A549 (cell line): ENCODE measurements at places on chromosomes 12 and 14. TPM values are rescaled to one million over a fixed set of nuclear protein-coding genes. Genes with fewer than 3 reads are reported as not detected.

KRT7 gene
- 3,055 to 3,652 TPM (median 3,189 TPM) in 3 replicates for polyA plus RNA-seq

GRCh38 chr12:87227162-87227561 lies 802.0 kb downstream of the C12orf50 start:
- no peak for DNase-seq

- no peak for DNase-seq
Measured at GRCh38 chr12:113082486-113083148, 26.1 kb downstream of the DTX1 start.

DNA sequence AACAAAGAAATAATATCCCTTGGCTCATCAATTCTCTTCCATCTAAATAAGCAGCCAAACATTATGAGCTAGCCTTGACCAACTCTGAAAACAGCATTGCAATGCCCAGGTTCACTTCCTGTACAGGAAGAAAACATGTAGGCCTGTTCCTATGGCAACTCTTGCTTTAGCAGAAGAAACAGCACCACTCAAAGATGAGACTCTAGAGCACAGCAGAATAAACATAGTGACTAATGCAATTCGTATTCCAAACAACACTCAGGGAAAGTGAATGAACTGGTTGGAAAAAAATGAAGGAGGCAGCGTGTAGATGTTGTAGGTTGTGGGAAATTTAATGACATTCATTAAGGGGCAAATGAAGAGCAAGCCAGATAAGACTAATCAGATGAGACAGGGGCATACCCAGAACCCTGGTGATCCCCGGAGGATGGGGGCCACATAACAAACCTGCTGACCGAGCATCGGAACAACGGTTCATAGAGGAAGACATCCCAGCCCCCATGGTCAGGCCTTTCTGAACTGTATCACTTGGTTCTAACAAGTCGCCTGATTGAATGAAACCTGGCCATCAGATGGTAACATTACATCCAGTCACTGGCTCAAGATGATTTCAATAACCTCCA lies 9.0 kb downstream of the ARHGDIB start:
- DNase-seq: peak; percentile 87

DNA sequence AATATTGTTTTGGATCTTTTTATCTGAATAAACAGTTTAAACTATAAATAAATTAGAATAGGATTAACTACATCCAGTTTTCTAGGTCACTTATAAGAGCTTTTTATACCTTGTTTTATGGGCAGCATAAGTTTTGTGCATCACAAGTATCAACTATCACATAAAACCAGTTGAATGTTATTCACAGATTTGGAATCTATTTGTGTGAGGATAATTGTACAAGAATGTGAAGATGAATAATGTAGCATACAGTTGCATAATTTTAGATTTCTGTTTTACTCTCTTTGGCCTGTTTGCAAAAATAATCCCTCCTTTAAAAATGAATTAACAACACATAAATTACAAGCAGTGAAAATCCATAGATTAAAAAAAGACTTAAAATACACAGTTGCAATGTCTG lies 88.8 kb downstream of the SCFD1 start:
- no peak for DNase-seq

OR4K2 gene
- not detected in 3 replicates for polyA plus RNA-seq

- DNase-seq: no peak
Measured at GRCh38 chr14:88838015-88838414, 13.6 kb downstream of the TTC8 start.

DNA sequence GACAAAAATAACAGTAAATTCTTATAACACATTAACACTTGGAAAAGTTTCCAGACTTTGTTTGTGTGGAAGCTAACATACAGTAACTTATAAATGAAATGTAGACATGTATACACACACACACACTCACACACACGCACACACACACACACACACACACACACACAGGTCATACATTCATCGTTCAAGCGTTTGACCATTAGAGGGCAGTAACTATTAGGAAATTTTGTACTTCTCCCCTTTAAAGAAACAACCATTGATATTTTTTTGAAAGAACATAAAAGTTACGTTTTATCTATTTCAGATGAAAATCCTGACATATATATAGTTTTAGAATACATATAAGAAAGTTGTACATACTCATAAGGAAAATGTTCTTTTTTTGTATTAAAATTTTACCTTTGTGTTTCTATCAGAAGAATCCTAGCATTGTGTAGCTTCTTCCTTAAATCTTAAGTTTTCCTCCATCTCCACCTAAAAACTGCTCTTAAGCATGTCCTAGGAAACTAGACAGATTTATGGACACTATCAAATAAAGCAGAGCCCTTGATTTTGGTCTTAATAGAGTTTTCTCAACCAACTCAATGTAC lies 29.0 kb downstream of the PTPRQ start:
- DNase-seq: peak; percentile 79

SERPINA12 gene
- not detected in 3 replicates for polyA plus RNA-seq

DNA sequence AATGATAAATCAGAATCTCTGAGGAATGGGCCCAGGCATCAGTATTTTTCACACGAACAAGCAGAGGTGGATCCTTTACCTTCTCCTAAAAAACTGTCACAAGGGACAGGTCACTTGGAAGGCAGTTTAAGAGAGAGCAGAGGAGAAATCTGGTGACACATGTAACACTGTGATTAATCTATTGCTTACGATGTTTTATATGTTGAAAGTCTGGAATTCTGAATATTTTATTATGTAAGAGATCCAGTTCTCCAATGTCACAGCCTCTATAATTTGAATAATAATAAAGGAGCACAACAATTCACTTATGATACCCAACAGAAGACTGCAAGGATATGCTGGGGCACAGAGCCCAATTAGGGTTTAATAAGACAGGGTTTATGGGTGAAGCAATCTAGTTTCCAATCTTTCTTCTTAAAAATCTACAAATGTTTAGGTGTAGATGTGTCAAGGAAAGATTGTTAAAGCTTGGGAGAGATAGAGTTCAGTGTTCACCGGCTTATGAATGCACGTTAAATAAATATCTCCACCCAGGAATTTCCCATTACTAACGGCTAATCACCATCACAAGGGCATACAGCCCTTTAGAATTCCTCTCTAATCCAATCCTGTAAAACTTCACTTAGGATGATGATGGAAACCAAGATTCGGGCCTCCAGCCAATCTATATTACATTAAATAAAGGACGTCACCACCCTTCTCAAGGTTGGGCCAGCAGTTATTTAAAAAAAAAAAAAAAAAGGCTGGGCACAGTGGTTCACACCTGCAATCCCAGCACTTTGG lies 23.4 kb downstream of the DUSP16 start:
- peak; percentile 57 for DNase-seq

ZCCHC8 gene
- 20.9 to 23.2 TPM (median 21.1 TPM) in 3 replicates for polyA plus RNA-seq

- DNase-seq: no peak
Measured at GRCh38 chr14:55772486-55772885, 192.5 kb downstream of the KTN1 start.

DNA sequence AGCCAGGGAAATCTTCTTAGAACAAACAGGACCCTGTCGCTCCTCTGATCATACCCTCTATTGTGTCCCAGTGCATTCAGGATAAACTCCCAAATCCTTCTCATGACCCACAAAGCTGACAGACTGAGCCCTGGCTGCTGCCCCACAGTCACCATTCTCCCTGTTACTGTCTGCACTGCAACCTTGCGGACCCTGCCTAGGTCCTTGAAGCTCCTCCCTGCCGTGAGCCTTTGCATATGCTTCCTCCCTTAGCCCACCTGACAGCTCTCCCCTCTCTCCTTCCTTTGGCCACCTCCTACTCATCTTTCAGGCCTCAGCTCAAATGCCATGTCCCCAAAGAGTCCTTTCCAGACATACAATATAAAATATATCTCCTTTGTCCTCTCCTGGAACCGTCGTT lies 62.4 kb downstream of the SLC6A12 start:
- no peak for DNase-seq

EID3 gene
- 6.8 to 7.5 TPM (median 6.9 TPM) in 3 replicates for polyA plus RNA-seq

DNA sequence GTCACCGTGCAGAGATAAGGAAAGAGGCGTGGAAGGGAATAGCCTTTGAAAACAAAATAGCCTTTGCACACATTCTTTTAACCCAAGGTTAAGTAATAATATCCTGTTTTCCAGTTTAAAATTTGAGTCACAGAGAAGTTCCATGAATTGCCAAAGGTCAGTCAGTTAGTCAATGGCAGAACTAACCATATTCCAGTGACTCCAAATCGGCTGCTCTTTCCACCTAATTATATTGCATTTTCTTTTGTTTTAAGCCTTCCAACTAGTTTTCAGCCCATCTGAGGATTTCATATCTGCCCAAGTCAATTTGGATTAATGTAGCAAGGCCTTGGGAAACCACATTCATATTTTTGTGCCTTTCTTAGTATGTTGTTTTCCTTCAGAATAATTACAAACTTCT lies 373.0 kb downstream of the CCDC91 start:
- no peak for DNase-seq

LRP10 gene
- 45.5 to 62.9 TPM (median 57.2 TPM) in 3 replicates for polyA plus RNA-seq

DNA sequence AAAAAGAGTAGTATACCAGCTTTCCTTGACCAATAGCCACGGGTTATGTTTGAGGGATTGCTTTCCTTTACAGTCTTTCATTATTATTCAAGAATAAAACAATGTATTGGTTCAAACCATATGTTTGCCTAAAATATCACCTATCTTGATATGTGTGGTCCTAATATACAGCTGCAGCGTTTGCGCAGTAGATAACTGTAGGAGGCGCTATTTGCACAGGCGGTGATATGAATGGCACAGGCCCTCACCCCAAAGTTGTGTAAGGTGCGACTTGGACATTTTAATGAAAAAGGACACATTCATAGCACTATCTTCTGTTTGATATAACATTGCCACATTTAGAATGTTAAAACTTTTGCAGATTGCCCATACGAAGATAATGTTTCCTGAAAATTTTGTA lies 298.4 kb downstream of the TRHDE start:
- peak; percentile 36 for DNase-seq

DNA sequence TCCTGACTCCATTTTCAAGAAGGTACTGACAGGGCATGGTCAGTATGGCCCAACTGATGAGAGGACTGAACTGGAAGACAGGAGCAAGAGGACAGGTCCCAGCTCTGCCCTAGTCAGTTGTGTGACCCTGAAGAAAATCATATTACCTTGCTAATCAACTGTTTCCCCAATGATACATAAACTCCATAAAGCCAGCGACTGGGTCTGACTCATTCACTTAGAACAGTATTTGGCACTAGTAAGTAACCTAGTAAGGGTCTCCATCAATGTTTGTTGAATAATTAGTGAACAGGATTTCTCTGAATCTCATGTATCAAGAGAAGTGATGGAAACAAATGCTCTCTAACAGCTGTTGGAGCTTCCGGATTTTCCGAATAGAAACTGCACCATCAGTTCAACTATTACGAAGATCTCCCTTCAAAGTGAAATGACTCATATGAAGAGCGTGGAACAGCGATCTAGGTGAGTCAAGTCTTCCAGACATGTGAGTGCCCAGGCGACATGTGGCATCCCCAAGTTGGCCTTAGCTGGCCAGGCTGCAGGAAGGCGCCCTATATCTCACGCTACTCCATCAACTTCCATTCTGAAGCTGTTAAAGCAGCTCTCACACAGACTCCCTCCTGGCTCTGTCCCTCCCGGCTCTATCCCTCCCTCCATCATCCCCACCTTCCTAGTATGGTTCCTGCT lies 94.5 kb downstream of the TTC7B start:
- DNase-seq: no peak

EXOC3L4 gene
- polyA plus RNA-seq: 4.3 to 4.9 TPM (median 4.7 TPM) in 3 replicates

ETFRF1 gene
- 11.5 to 13.3 TPM (median 12.3 TPM) in 3 replicates for polyA plus RNA-seq

GRCh38 chr14:46323404-46323762 lies 328.2 kb downstream of the RPL10L start:
- DNase-seq: no peak

PPFIA2 gene
- polyA plus RNA-seq: not detected in 3 replicates

TPPP2 gene
- polyA plus RNA-seq: not detected in 3 replicates

- no peak for DNase-seq
Measured at GRCh38 chr12:128909653-128910052, 56.4 kb downstream of the GLT1D1 start.

DNA sequence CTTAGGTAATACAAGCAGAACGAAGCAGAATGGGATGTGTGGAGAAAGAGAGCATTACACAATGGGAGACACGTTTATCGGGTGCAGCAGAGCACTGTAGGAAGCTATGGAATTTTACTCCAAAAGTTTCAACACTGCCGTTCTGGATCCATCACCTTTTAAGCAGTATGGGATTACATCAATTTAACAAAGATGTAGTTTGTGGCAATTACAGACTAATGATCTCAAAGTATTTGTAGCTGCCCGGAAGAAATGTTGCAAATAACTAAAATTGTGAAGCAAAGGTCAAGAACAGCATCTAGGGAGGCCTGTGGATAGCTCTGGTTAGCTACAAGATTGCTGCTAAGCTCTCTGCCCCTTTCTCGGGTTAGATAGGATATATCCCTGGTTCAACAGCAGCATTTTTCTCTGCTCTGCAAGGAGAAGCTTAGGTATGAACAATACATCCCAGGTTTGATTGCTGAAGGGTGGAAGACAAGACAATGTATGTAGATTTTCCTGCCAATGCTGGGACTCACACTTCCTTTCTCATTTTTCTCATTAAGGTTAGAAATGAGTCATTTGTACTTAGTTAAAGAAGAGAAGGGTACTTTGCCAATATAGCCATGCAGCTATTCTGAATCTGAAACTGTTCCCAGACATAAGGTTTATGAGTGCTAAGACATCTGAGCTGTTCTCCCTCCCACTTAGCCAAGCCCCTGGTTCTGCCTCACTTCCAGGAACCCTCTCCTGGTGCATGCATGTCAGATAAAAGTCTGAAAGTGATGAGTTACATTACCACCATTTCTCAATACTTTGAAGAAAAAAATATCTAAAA lies 75.0 kb upstream of the HIF1A start:
- no peak for DNase-seq

DNA sequence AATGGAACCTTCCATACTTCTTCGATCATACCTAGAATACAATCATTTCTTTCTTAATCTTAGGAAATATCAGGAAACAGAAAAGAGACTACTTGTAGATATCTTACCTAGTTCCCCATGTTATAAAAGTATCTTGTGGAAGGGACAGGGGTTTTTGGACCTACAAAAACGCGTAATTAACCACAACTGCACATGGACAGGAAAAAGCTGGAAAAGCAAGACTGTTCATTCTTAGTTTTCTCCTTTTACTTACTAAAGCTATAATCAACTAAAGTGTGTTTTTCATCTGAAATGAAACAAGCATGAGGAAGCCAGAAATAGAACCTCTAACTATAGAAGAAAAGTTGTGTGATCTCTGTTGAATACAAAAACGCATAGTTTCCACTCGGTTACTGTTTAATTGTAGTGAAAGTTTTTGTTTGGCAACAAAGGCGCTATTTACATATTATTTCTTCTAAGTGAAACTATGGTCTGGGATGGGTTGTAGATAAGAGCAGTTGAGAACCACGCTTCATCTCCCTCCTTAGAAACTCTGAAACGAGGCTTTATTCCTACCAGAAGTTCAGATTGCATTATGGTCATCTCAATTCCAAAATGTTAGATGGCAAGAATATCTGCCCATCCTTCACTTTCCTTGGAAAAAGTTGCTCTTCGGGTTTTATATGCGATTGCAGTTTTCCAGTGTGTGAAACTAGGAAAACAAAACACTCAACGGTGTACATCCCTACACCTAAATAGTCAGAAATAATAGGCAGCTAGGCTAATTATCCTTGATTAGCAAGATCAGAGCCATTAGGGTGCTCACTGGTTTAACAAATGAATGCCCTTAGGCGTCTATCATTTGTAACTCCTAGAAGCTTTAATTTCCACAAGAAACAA lies 1.1 kb downstream of the BCAT1 start:
- DNase-seq: no peak
